ENCODE measurements at places on chromosomes 5 and 9.

- DNase-seq: no peak
These were observed 928.3 kb downstream of the NR2F1-AS1 start for GRCh38 chr5:92652756-92653155.

- no peak for DNase-seq
These were observed 496 bp downstream of the CXCL14 start for GRCh38 chr5:135578305-135578684.

GRCh38 chr5:169307646-169308045, 6.7 kb upstream of the SLIT3 start:
- no peak for DNase-seq

DNA sequence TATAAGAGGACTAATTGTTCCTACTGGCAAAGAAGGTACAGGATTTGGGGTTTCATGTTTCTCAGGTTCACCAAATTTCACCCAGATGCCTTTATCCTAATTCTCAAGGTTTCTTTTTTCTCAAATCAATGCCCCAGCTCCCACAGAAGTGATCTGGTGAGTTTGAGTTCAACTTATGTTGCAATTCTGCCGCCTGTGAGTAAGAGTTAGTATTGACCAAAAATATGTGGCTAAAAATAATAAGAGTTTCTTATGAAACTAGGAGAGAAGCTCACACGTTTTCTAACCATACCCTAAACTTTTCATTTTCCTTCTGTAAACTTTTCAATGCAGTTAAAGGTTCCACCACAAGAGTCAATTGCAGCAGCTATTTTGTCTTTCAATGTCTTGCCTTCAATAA, 15.1 kb downstream of the SLCO6A1 start:
- no peak for DNase-seq

DNA sequence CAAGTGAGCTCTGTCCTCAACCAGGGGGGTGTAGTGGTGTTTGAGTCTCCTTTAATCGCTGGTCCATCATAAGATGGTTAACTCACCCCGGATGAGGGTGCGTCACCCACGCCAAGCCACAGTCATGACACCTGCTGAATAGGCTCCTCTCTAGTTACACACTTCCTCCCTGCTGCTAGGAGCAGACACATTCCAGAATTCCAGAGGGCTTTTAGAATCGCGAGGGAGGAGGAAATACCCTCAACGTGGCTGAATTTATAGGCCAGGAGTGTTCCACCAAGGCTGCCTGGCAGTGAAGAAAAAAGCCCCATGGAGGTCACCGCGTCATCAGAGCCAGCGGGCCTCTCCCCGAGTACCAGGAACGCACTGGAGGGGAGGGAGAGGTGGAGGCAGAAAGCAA, 5.1 kb downstream of the GLRX start:
- DNase-seq: no peak

GRCh38 chr9:112443200-112443599, 43.4 kb upstream of the KIAA1958 start:
- no peak for DNase-seq

GRCh38 chr5:122183788-122184170, 54.4 kb downstream of the ZNF474 start:
- no peak for DNase-seq

- no peak for DNase-seq
These were observed 74.8 kb downstream of the CCDC192 start for GRCh38 chr5:127777957-127778356.

DNA sequence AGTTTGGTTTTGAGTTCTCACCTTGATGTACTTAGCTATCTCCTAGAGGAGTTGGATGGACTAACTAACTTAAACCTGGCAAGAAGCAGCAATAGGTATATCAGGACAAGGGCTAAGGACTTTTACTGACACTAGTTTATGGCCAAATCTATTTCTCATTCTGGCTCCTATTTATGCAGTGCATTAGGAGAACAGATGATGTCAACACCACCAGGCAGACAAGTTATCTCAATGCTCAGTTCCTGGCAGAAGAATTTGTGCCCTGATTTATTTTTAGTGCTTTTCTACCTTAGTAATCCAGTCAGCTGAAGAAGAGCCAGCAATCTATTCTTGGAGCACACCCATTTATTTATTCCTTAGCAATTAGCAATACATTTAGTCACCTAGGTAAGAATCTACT, 30.7 kb upstream of the MYOT start:
- DNase-seq: no peak

- no peak for DNase-seq
These were observed 15.4 kb downstream of the FAM174A start for GRCh38 chr5:100550531-100551051.

- DNase-seq: no peak
These were observed 127.4 kb downstream of the COL23A1 start for GRCh38 chr5:178462816-178463215.

DNA sequence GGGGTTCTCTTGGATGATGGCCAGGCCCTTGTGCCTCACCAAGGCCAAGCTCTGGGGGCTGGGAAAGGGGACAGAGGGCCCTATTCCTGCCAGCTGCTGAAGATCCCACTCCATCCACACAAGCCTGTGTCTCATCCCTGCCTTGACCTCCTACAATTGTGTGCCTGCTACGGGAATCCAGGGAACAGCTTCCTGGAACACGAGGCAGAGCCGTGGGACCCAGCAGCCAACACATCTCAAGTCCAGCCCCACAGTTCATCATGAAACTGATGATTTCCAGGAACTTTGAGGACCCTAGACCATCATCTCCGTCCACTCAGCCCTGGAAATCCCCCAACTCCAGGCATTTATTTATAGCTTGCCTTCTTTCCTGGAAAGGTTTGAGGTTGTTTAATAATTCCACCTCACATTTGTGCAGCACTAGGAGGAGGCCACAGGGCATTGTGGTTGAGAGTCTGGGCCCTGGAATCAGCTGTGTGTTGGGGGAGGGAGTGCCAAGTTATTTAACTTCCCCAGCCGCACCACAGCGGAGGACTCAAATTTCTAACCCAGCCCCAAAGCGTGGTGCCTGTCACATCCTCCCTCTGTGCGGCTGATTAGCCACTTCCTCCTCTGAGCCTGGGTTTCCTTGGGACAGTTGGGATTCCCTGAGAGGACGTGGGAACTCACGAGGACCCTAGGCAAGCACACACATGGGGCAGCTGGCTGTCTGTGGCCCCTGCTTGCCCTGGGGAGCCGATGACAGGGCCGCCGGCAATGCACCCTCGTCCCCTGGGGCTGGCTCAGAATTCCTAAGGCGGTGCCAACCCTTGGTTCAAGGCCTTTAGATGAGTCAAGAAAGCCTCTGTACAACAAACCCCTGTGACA, 58.2 kb upstream of the GGTA1 start:
- no peak for DNase-seq

DNA sequence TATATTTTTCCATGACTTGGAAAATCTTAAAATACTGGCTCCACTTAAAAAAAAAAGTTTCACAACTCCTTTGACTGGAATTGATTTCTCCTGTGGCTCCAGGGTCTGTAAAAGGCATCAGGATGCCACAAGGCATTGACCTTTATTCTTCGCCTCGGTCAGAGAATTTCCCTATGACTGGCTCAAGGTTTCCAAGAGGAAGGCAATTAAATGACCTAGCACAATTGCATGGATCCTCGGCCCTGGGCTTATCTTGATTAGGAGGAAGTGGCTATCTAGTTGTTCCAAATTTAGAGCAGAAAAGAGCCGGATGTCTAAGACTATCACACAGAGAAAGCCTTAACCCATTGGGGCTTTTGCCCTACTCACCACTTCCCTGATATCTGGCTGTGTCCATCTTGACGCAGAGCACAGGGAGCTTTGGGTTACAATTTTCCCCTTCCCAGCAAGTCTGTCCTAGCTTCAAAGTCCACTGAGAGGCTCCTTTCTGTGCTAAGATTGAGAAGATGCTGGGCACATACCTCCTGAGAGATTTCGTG, 56.9 kb upstream of the COL15A1 start:
- DNase-seq: no peak

DNA sequence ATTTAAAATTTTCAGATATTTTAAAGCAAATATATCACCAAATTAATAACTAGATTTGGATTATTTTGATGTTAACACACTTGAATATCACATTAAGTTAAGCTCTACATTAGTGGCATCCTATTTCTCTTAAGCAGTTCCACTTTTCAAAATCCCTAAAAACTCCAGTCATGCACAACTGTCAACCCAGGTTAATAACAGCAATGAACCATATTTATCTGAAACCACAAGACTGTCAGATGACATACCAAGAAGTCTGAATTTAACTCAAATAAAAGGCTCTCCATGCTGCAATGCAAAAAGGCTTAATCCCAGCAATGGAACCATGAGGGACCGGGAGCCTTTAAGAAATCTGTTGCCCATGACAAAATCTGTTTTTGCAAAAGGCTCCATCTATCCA, 27.5 kb downstream of the FNIP1 start:
- DNase-seq: no peak

GRCh38 chr9:81225596-81225995, 463.8 kb downstream of the TLE1 start:
- no peak for DNase-seq

DNA sequence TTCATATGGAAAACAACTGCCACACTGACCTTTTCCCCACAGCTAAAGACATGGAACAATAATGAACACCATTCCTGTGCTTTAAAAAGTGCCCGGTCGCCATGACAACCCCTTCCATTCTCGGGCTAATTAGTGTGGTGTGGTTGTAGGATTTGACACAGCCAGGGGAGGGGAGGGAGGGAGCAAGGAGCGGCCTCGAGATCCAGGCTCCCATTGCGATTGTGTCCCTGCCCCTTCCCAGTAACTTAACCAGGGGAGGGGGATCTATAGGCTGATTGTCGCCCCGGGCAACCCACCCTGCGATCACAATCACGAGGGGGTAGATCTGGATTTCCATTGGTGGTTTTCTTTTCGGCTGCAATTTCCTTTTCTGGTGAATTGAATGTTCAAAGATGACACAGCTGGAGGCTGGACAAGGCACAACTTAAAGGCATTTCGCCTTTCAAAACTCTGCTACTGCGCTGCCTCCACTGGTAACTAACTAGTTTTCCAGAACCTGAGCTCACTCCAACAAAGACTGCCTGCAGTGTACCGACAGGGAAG, 96.7 kb upstream of the RETREG1 start:
- no peak for DNase-seq

DNA sequence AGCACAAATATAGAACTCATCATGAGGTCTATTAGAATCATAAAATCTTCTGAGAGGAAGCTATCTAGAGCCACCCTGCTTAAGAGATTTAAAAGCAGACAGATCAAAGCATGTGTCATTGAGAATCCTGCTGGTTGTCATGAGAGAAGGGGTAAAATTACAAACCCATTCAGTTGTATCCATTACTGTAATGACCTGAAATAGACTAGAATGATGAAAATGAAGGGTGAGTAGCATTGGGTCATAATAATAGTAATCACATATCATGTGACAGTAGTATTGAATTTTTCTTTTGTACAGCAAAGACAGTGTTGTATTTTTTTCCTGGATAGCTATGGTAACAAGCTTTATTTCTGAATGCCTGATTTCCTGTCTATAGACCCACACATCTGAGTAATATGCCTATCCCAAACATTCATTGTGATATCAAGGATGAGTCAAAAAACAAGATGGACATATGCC, 149.0 kb downstream of the PDE4D start:
- DNase-seq: no peak

DNA sequence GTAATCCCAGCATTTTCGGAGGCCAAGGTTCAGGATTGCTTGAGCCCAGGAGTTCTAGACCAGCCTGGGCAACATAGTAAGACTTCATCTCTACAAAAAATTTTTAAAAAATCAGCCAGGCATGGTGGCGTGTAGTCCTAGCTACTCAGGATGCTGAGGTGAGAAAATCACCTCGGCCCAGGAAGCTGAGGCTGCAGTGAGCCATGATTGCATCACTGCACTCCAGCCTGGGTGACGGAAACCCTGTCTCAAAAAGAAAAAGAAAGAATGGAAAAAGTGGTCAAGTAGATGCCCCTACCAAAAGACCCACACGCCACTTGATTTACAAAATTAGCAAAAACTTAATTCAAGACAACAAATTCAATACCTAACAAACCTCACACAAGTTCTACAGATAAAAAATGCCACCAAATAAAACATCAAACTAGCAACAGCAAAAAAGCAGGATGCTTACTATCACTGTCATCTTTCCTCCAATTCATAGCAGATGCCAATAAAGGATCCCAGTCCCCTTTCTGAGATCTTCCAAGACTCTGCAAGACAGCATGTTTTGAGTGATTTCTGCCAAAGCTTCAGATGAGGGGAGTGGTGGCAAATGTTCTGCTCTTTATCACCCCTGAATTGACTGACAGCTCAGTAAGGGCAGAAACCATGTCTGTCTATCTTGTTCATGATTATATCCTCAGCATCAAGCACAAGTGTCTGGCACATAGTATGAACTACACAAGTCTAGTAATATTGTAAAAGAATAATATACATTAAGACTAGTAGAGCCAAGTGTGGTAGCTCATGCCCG, 34.2 kb upstream of the TESK1 start:
- no peak for DNase-seq

DNA sequence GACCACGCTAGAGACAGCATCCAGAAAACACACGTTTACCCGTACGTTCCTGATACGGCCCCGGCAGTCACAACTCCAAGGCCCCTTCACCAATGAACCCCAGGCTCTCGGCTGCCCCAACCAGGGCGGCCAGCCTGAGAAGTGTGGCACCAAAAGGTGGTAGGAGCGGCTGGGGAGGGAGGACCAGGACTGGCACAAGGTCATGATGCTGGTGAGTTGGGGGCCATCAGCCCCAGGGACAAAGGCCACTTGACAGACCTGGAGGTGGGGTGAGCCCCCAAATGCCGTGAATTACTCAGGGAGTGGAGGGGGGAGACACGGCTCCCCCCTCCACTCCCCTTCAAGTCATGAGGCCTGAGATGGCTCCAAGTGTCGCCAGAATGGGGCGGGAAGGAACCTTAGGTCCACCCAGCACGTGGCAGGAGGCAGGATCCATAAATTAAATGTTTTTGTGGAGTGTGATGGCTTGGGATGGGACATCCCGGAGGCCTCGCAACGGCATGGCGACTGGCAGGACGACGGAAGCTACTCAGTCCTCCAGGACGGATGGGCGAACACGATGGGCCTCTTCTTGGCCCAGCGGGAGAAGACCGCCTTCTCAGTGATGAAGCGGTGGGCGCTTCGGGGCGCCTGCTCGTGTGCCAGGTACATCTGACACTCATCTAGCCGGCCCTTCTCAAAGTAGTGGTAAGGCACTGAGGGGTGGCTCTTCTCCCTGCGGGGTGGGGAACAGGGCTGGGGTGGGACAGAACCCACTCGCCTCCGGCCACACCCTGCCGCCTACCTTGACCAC, 8.7 kb upstream of the ST6GALNAC6 start:
- DNase-seq: no peak

DNA sequence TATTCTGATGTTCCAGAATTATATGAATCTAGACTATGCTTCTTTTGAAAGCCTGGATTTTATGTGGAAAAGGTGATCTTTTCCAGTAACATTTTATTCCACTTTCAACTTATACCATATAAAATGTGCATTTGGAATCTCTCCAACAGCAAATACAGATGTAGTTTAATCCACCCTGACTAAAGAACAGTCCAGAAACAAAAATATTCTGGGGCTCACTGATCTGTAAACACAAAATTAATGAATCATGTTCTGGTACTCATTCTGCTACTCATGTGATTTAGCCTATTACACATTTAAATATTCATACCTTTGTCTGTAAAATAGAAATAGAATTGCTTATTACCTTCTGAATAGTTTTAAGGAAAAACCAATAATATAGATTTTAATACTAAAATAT, 125.8 kb downstream of the ARRDC3 start:
- DNase-seq: no peak
